ENCODE measurements at places on chromosomes 6 and 20.

DNA sequence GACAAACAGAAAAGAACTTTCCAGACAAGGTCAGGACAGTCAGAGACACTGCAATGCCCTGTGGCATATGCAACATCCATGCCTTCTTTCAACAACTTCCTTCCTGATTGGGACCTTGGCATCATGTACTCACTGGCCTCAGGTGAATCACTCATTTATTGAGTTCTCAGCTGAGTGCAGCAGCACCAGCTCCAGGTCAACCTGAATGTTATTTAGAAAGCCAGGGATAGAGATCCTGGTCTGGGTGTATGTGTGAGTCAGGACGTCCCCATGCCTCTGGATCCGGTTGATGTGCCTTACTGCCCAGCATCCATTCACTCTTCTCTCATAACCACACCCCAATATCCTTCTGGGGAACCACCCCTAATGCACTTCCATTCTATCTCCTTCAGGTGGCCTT lies 54.4 kb downstream of the SNRNP48 start:
- DNase-seq = no peak

- no peak for DNase-seq
Observed at GRCh38 chr6:84804720-84805119, 40.3 kb upstream of the TBX18 start.

- DNase-seq = no peak
Observed at GRCh38 chr20:32563311-32564272, 21.5 kb downstream of the NOL4L start.

DNA sequence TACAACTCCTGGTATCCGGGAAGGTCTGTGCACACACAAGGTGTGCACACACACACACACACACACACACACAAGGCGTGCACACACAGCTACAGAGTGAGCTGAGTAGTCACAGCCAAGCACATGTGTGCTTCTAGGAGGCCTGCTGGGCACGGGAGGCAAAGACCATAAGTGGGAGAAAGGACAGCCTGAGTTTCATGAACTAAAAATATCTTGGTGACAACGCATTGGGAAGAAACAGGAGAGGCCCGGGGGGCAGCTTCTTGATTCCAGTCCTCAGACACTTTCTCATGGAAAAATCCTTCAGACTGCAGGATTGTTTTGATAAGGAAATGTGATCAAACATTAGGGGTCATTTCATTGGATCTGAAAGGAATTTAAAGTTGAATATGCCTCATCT lies 2.6 kb downstream of the TRAF3IP2 start:
- peak; percentile 63 for DNase-seq

DNA sequence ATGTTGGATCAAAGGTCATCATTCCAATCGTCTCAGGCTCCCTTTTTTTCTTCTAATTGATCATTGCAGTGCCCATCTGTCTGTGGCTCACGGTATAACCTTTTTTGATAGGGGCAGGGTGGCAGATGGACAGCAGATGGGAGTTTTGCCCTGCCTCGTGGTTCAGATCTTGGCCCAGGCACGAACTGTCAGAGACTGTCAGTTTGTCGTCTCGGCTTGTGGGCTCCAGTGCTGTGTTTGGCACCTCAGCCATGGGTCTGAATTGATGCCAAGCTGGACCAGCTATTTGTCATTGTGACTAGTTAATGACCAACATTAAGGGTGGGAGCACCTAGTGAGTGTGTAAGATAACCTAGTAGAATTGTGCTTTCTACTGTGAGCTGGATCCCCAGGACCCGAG lies 197.6 kb downstream of the PRL start:
- DNase-seq = no peak

- no peak for DNase-seq
Observed at GRCh38 chr20:1094751-1095150, 23.7 kb upstream of the PSMF1 start.

DNA sequence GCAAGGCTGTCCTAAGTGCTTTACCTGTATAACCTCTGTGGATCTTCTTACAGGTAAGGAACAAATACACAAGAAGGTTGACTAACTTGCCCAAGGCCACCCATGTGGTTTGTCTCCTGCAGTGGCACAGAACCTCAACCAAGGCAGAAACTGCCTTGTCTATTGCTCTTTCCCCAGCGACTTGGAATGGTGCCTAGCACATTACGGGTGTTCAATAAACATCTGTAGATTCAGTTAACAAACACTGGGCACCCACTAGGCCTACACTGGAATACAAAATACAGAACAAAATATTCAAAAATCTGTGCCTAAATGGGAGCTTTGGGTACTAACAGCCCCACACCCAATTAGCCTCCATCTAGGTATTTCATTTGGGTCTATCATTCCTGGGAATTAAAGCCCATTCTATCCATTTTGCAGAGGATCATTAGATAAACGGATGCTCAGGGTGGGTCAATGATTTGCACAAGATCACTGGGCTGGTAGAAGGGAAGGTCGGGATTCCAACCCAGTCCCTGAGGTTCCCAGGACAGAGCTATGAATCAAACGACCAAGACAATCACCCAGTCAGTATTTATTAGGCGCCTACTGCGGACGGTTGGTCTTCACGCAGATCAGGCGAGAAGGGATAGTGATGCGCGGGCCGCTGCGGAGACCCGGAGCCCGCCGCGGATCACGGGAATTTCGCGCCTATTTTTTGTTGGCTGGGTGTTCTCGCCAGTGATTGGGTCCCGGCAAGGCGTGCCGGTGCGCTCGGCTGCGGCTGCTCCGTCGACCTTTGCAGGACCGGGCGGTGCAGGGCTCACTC lies at the start of gene STK35:
STK35 (plus strand) TSS at position 771 of the 808 bp plus-strand sequence. CDS start 55 bp downstream, outside the sequence.
- no peak for DNase-seq

- DNase-seq = no peak
Observed at GRCh38 chr6:38997128-38997761, 51.3 kb upstream of the GLP1R start.

All from foreskin melanocyte (primary cell).